ENCODE measurements at places on chromosomes 13 and 19. TPM values are rescaled to one million over a fixed set of nuclear protein-coding genes. Genes with fewer than 3 reads are reported as not detected.

The CNFN gene
- not detected for total RNA-seq

The ZNF175 gene
- 4.0 TPM for total RNA-seq

The IL12RB1 gene
- not detected for total RNA-seq

The SPRED3 gene
- 5.6 TPM for total RNA-seq

The FAM216B gene
- not detected for total RNA-seq

Data from LHCN-M2 (cell line).